Lower leg skin (tissue), 4 donors: ENCODE measurements at places on chromosomes 5 and 9.

DNA sequence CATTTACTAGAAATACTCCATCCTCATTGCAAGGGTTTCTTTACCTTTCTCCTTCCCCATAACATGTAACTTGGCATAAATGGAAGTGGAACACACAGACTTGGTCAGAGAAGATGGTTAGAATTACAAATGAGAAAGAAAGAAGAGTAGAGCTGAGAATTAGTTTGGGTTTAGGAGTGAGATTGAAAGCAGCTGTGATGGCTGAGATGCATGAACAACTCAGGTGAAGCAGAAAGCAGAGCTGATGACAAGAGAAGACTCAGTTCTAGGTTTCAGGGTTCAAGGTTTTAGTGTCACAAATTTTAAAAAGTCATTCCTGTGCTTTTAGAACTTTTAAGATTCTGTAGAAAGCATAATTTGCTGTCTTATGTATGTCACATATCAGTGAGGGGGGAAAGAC is 54.0 kb downstream of the TMEM161B start:
- no peak for DNase-seq

DNA sequence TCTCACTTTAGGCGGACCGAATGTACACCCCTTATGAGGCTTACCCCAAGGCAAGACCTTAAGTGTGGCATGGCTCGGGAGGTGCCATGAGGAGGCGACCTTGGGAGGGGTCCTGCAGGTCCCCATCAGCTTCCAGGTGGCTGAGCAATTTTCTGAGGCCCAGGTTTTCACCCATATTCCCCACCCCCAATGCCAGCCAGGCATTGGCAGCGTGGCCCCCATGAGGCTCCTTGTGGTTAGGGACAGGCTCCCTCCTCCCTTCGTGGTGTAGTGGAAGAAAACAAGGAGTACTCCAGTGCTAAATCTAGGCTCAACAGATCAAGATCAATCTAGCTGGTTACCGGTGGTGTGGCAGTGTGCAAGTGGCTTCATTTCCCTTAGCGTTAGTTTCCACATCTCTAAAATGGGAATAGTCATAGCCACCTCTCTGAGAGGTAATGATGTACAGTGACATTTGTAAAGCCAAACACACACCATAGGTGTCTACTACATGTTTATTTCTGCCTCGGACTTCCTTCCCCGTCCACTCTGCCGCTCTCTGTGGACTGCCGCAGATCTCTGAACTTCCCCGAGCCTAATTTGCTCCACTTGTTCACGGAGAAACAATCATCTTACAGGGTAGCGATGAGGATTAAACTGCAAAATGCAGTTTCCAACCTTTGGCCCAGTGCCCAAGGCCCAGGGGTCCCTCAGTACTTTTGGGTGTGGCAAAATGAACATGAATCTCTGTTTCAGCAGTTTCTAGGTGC is 8.4 kb downstream of the LHX2 start:
- no peak for DNase-seq

DNA sequence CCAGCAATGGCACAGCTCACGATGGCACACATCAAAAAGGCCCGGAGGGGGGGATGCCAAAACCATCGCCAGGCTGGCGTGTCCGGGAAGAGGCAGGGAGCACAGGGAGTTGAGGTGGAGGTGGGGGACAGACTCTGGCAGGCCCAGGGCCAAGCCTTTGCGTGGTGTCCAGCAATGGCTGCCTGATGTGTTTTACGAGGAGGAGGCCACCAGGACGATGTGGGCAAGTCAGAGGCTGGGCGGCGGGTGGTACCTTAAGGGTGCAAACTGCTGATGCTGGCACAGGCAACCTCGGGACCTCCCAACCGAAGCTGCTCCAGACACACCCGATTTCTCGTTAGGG is 4.7 kb downstream of the VAV2 start:
- no peak for DNase-seq

DNA sequence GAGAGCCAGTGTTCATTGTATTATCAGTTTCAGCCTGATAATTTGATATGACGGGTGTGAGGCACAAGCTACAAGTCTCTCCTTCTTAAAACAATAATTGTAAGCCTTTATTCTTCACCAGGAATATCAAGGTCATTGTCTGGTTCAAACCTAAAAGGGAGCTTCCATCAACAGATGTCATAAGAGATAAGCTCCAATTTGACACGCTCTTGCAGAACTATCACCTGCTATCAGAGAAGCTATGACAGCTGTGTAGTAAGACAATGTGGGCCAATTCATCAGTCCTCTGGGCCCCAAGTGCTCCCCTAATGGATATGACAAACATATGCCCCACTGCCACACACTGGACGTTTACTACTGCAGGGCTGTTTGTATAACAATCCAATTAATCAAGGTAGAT is 1010.2 kb upstream of the DMAC1 start:
- DNase-seq = no peak

DNA sequence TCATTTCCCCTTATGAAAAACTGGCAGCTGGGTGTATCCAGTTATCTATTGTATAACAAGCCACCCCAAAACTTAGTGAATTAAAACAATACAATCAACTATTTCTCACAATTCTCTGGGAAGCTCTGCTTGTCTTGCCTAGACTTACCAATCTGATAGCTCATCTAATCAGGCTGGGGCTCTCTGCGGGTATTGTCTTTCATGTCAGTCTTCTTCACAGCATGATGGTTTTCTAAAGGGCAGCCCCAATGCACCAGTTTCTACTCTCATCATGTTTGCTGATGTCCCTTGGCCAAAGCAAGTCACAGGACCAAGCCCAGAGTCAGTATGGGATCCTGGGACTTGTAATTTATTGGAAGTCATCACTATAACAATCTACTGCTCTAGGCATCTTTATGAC is 433.5 kb downstream of the KIAA0825 start:
- DNase-seq = no peak

DNA sequence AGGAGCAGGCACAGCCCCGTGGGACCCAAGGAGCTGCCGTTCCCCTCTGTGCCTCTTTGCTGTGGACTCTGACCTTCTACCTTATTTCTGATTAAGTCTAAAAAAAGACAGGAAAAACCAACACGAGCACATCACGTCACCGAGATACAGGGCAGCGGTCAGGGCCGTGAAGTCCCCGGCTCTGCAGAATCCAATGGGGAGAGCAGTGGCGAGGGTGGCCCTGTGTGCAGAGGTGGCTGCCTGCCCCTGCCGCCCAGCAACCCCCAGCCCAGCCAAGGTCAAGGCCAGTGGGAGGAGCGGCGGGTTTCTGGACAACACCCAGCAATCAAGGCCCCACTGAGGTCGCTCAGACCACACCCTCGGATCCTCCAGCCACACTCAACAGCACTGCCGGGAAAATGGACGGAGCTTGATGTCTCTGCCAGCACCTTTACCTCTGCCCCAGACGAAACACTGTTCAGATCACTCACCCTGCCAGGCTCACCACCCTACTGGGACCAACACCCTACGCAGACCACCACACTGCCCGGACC is 32.7 kb upstream of the SLC9A3 start:
- DNase-seq = peak; percentile 72

GRCh38 chr5:172276214-172276613 is 7.3 kb downstream of the UBTD2 start:
- no peak for DNase-seq

DNA sequence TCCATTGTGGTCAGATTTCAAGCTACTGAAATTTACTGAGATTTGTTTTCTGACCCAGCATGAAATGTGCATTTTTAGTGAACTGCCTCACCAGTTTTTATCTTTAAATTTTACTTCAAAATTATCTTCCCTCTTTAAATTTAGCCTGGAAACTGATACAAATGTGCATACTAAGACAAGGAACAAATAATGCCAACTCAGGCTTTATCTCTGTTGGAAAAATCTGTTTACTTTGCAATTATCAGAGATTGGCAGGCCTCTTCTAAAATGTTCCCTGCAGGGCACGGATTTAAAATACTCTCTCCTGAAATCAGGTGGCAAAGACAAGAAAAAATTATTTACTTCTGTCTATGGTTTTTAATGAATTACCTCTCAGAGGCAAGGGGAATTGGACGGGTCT is 151.0 kb upstream of the PTCH1 start:
- no peak for DNase-seq

GRCh38 chr9:116767219-116767618 is 80.1 kb downstream of the TRIM32 start:
- no peak for DNase-seq

DNA sequence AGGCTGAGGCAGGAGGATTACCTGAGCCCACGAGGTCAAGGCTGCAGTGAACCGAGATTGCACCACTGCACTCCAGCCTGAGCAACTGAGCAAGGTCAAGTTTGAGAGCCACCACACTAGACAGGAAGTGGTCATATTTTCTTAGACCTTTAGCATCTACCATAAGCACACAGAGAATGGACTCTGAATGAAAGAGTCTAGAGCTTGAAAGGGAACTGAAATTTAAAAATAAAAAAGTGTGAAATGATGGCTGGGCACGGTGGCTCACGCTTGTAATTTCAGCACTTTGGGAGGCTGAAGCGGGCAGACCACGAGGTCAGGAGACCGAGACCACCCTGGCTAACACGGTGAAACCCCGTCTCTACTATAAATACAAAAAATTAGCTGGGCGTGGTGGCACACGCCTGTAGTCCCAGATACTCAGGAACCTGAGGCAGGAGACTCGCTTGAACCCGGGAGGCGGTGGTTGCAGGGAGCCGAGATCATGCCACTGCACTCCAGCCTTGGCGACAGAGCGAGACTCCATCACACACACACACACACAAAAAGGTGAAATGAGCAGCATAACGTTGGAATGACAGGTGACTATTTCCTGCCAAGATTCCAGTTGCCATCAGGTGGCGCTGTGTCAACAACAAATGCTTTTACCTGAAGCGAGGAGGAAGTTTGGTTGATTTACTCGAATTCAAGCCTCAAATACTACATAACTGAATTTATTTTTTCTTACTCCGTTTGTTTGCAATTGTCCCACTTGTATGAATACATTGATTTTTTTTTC is 21.3 kb upstream of the AK3 start:
- DNase-seq = peak; percentile 76
